ENCODE measurements at places on chromosomes 2 and 18.

GRCh38 chr2:95023222-95023597, 2.3 kb upstream of the MAL start:
- DNase-seq: no peak

DNA sequence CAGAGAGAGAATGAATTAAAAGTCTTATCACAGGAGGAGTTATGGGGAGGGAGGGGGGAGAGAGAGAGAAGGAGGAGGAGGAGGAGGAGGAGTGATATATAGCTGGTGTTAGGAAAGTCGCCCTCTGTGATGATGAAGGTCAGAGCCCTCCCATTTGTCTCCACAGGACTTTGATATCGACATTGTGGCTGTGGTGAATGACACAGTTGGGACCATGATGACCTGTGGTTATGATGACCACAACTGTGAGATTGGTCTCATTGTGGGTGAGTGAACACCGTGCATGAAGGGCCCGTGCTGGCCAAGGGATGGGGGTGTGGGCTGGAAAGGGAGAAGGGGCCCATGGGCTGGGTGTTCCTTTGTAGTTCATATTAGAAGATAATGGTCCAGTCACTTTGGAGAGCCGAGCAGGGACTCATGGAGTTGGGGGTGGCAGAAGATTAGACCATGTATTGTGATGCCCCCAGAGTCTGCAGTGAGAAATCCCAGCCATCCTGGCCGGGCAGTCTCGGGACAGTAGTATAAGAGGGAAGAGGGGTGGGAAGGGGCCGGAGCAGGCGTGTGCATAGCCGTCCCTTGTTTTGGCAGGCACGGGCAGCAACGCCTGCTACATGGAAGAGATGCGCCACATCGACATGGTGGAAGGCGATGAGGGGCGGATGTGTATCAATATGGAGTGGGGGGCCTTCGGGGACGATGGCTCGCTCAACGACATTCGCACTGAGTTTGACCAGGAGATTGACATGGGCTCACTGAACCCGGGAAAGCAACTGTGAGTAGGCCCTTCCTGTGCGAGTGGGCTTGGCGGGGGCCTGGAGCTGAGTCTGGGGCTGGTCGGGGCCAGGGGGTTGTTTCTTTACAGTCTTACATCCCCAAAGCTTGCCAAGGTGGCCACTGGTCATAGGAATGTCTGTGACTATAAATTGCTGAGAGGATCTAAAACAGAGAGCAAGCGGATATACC, 40.0 kb downstream of the HK2 start:
- no peak for DNase-seq

DNA sequence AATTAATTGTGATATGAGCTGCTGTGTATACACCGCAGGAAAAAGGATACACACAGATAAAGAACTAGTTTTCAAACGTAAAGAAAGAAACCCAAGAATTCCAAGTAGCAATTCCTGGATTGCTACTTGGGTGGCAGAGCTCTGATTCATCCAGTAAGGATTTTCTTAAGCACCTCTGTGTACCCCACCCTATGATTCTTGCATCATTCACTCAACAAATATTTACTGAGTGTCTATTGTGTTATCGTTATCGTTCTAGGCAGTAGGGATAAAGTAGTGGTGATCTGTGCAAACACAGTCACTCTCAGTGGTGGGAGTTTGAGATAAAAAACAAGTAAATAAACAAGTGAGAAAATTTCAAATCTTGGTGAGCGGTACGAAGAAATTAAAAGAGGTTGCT, 4.9 kb upstream of the TMEM200C start:
- DNase-seq: no peak

DNA sequence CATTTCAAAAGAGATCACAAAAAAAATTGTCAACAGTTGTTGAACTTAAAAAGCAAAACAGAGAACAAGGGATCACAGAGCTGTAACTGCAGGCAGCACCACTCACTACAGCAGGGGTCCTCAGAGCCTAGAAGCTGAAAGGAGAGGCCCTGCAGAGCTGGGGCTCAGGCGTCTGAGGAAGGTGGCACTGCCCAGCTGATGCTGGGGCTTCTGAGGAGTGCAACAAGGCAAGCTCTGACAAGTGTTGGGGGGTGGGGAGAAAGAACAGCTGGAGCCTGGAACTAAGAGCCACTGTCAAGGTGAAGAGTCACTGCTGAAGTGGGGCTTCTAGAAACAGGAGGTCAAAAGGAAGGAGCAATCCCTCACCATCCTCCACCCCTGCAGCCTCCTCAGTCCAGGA, 46.2 kb downstream of the FTCDNL1 start:
- no peak for DNase-seq

DNA sequence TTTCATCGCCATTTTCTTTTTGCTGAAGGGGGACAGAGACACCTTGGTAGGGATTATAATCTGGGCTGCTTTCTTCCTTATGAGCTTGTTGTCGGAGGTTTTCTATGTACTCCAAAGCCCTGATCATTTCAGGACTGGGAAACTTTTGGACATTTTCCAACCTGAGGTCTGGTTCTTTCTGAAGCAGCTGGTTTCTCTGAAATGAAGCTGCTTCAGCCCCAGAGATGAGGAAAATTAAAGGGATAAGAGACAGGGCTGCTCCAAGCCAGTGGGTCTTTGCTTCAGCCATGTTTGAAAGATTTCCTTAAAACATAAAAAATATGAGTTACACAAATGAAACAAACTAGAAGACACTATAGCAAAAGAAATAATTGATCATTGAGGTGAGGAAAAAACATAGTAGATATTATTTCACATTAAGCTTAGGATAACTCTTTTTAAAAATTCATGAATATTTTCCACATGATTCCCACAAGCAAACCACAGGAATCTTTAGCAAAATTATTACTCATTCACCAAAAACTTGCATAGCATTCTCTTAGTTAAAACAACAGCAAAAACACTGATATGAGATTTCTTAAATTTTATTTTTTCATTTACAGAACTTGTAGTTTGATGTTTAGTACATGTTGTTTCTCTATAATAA, 3.0 kb downstream of the SCG2 start:
- DNase-seq: peak; percentile 44

GRCh38 chr2:85875350-85876050, 13.3 kb downstream of the ST3GAL5 start:
- DNase-seq: no peak

DNA sequence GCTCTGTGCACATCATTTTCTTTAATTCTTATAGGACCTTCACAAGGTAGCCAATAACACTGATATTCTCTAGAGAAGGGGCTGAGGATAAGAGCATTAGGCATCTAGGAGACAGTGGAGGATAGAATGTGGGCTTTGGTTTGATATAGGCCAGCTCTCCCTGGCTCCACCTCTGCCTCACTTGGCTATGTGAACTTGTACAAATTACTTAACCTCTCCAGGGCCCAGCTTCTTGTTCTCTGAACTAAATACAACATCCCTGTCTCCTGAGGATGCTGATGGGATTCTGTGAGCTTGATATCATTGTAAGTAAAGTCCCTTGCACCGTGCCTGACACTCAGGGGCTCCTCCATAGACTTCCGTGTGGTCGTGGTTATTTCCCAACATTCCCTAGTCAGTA, 87.3 kb downstream of the ACOXL start:
- no peak for DNase-seq

DNA sequence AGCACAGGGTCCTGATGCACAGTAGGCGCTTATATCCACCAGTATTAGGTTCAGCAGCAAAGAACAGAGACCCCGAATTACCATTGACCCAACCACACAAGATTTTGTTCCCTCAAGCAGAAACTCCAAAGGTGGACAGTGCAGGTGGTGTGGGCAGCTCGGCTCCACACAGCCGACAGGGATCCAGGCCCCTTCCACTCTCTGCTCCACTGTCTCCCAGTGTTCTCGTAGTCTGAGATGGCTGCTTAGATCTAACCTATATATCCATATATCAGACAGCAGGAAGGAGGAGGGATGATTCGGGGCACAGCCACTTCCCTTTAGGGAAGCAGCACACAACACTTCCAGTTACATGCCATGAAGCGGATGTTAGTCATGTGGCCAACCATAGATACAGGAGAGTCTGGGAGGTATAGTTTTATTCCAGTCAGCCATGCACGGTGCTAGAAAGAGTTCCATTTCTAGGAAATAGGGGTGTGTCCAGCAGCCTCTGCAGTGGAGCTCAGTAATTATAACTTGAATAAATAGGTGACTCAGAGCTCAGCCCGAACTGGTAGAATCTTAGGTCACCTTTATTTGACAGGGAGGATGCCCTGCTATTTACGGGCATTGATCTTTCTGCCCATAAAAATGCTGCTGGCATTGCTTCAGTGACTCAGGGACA, 158.9 kb downstream of the TWIST2 start:
- DNase-seq: no peak

- DNase-seq: peak; percentile 69
Observed at GRCh38 chr2:113136828-113137775, 9.7 kb downstream of the IL1RN start.

DNA sequence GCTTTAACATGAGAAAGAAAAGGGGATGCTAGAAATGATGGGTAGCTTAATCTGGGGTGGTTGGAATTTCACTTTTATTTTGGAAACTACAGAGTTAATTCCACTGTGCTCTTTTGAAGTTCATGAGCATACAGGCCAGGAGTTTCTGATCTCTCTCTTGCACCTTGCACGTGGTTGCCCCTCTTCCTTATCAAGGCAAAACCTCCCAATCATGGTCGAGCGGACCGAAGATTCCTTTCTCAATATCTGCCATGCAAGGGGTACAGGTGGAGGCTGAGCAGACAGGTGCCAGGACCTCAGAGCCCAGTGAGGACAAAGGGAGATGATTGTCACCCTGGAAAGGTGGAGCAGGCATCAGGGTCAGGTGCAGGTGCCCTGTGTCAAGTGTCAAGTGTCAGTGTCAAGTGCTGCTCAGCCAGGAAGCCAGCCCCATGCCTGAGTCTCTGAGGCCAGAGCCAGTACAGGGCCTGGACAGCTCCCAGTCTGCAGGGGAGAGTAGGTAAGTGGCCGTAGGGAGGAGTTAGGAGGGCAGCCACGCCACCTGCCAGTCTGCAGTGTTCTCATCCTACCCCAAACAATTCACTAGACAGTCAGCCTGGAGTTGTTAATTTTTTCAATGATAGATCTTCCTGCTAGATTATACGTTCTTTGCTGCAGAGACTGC, 42.2 kb downstream of the LPIN1 start:
- no peak for DNase-seq

DNA sequence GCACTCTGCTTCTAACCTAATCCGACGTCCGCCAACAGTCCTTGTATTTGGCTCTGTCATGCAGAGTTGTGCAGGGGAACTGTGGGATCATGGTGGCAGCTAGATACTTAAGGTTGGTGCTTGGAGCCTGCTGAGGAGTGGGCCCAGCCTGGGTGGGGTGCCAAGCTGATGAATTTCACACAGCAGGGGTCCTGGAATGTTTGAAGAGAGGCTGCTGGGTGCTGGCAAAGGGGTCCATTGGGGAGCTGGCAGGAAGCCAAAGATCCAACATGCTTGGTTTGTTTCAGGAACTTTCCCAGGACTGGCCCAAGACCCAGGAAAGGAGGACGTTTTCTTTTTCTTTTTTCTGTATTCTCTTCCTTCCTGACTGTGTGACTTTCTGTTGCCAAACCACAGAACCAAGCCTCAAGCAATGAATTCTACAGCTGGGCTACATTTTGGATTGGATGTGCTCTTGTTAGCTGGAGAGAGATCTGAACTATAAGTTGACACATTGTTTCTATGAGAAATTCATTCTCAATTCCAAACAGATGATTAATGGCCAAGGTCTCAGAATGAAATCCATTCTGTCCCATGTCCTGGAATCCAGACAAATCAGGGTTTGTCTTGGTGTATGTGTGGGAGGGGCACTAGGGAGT, 49.9 kb downstream of the DHRS9 start:
- DNase-seq: no peak

DNA sequence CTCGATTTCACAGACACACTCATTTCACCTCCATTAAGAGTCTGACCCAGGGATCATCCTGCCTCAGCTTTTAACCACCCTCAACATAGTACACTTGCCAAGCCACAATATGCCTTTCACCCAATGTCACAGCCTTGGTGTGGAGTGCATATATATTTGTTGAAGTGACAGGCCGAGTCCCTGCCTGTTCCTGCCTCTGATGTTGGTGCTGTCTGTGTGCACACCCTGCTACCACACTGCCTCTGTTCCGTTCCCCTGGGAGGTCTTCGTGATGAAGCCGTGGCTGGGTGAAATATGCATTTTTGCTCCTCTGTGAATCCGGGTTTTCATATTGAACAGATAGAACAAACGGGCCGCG, 90.3 kb downstream of the RNF144A start:
- no peak for DNase-seq

DNA sequence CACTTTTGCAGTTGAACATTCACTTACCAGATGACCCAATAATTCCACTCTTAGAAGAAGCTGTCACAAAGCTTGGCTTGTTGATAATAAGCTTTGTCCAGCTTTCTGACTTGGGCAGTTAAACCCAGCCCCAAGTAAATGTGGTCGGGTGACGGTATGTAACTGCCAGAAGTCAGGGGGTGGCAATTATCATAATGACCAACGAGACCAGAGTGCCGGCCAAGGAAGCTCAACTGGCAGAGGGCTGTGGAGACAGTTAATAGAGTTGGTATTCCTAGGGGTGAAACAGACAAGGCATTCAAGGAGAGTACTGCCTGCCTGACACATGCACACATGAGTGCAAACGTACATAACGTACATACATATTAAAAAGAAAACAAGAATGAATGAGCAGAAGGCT, 116.7 kb downstream of the EIPR1 start:
- no peak for DNase-seq

DNA sequence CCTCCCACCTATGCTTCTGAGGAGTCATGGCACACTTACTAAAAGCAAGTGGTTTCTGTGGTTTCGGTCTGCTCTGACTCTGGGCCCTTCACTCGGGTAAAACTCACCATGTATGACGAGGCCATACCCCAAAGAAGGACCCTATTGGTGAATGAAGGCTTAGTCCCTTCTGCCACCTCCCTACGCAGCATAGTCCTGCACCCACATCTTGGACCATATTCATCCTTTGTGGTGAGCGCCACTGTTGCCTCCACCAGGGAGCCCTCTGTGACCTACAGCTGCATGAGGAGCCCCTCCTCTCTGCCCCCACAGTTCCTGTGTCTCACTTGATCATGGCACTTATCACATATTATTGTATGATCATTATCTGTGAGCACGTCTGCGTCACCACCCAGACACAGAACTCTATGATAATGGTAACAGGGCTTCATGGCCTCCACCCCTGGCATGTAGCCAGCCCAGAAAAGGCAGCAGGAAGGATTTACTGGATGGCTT, 113.3 kb downstream of the TFCP2L1 start:
- no peak for DNase-seq

DNA sequence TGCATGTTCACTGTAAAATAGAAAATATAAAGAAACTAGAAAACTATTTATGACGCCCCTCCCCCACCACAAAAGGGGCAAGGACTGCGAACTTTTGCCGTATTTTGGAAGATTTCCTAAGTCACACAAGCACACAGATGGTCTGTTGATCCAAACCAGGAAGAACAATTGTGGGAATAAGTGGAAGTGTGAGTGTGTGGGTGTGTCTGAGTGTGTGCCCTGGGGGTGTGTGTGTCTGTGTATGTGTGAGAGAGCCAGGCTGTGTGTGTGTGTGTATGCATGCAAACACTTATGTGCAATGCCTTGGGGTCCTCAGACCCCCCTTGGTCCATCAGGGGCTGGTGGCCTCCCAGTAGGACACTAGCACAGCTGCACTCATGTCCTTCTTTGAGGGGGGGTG, 43.1 kb downstream of the HPCAL1 start:
- no peak for DNase-seq

- DNase-seq: no peak
Observed at GRCh38 chr2:164371916-164372315, 249.4 kb downstream of the GRB14 start.

All from GM03348 (cell line).